Body of pancreas (tissue), 4 donors: ENCODE measurements at places on chromosomes 12 and 14.
A peak's percentile ranks its signal among the peaks of the same experiment; 100 is the strongest.

GRCh38 chr14:22656226-22656625 lies 12.1 kb upstream of the OR6J1 start:
- no peak for DNase-seq
- H3K36me3 ChIP-seq, result no peaks in the 10 kb centered on the region
- H3K4me1 ChIP-seq, result no peaks in the 10 kb centered on the region
- no peak overlapping the region for H3K4me3 ChIP-seq
- no peaks in the 10 kb centered on the region for H3K27me3 ChIP-seq

- no peak for DNase-seq
- H3K36me3 ChIP-seq, result no peaks in the 10 kb centered on the region
- H3K4me3 ChIP-seq, result no peak overlapping the region
- no peaks in the 10 kb centered on the region for H3K4me1 ChIP-seq
- no peak overlapping the region for H3K27ac ChIP-seq
- H3K27me3 ChIP-seq, result no peaks in the 10 kb centered on the region
Measured at GRCh38 chr12:94445662-94446061, 14.0 kb downstream of the CEP83 start.

DNA sequence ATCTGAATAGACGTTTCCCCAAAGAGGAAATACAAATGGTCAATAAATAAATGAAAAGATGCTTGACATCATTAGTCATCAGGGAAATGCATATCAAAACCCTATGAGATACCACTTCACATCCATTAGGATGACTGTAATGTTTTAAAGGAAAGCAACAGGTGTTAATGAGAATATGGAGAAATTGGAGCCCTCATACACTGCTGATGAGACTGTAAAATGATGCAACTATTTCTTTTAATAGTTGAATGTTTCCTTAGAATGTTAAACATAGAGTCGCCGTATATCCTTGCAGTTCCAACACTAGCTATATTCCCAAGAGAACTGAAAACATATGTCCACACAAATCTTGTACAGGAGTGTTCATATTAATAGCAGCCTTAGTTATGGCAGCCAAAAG lies 133.2 kb downstream of the SLC38A4 start:
- no peaks in the 10 kb centered on the region for H3K4me1 ChIP-seq
- no peaks in the 10 kb centered on the region for H3K36me3 ChIP-seq
- DNase-seq, result no peak
- H3K27ac ChIP-seq, result no peak overlapping the region
- no peaks in the 10 kb centered on the region for H3K27me3 ChIP-seq

GRCh38 chr12:31715283-31715825 lies 13.5 kb downstream of the AMN1 start:
- peak overlapping the region; percentile 59 for H3K27ac ChIP-seq
- no peak overlapping the region for H3K4me3 ChIP-seq
- H3K36me3 ChIP-seq, result no peaks in the 10 kb centered on the region

- H3K4me3 ChIP-seq, result peak within 1 kb of the TSS; percentile 41
- no peaks in the 10 kb centered on the region for H3K27me3 ChIP-seq
- no peaks in the 10 kb centered on the region for H3K36me3 ChIP-seq
Measured at GRCh38 chr14:91947475-91948184, at the start of gene FBLN5. FBLN5 (minus strand) TSS chr14:91947694; CDS start chr14:91947229, 465 bp downstream.
